ENCODE measurements at places on chromosomes 5 and 9. TPM values are rescaled to one million over a fixed set of nuclear protein-coding genes. Genes with fewer than 3 reads are reported as not detected.
A peak's percentile ranks its signal among the peaks of the same experiment; 100 is the strongest.

- no peak for DNase-seq
Measured at GRCh38 chr5:69033690-69034089, 60.1 kb upstream of the SLC30A5 start.

The TAL2 gene
- total RNA-seq = not detected

The PKN3 gene
- 2.8 TPM for total RNA-seq

GRCh38 chr5:66609615-66610014 is 13.4 kb downstream of the MAST4 start:
- DNase-seq = peak; percentile 9

The SOX30 gene
- total RNA-seq = 0.17 TPM

The ASPN gene
- total RNA-seq = not detected

The GOLGA2 gene
- 89.6 TPM for total RNA-seq

The NR6A1 gene
- 6.1 TPM for total RNA-seq

The RGS7BP gene
- not detected for total RNA-seq

DNA sequence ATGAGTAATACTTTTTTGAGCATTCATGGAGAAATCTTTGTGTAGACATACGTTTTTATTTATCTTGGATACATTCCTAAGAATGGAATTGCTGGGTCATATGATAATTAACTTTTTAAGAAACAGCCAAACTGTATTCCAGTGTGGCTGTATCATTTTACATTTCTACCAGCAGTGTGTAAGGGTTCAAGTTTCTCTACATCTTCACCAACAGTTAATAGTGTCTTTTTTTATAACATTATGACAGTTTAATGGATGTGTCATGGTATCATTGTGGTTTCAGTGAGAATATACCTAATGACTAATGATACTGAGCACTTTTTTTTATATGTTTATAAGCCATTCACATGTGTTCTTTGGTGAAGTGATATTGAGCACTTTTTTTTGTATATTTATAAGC is 52.4 kb downstream of the NIPBL start:
- DNase-seq = peak; percentile 59

The OR1Q1 gene
- total RNA-seq = not detected
